ENCODE measurements at places on chromosomes 7 and 10.

DNA sequence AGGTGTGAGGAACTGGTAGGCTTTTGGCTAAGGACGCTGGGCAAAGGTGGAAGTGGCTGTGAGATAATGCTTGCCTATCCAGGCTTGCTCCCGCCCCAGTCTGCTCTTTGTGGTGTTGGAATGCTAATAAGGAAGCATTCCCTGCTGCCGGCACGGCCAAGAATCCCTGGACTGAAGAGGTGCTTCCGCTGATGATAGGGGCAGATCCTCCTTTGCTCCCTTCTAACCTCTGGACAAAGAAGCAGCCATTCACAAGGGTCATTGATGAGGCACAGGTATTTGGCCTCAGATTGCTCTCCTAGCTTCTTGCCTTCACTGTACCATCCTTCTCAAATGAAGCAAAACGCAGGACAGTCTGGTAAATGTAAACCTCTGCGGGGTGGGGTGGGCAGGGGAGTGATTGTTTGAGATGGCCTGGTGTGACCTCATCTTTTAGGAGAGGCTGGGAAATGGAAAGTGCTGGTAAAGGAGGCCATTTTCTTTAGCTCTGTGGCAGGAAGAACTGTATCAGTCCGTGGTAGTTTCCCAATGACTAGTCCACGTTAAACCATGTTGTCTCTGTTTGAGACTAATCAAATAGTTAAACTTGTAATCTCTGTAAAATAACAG, 1.7 kb downstream of the PGAM1 start:
- peak; percentile 71 for DNase-seq

DNA sequence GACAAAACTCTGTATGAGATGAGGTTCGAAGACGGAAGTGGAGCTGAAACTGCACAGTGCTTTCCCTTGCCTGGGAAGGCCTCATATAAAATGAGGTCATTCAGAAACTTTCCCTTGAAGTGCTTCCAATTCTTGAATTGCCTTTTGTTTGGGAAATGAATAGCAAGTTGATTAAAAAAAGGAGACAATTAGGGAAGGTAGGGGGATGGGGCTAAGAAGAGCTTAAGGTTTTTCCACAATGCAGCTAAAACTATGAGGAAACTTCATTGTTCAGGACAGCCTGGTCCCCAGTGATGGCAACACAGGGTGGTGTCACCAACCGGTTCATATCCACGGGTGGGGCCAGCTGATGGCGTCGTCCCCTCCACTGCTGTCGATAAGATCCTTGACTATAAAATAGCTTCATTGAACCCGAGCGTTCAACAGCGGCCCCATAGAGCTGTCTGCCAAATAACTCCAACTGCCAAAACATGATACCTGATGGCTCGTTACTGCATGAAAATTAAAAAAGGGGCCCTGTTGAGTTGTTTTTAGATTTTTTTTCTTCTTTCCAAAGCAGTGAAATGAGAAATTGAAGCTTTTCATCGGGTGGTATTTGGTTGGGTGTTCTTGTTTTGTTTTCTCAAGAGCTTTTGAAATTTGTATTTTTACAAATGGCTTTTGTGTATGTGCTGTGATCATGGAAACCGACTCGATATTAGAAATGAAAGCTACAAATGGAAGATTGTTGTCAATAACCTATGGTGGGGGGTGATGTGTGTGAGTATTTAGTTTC, 2.8 kb upstream of the CELF2 start:
- DNase-seq, result no peak

DNA sequence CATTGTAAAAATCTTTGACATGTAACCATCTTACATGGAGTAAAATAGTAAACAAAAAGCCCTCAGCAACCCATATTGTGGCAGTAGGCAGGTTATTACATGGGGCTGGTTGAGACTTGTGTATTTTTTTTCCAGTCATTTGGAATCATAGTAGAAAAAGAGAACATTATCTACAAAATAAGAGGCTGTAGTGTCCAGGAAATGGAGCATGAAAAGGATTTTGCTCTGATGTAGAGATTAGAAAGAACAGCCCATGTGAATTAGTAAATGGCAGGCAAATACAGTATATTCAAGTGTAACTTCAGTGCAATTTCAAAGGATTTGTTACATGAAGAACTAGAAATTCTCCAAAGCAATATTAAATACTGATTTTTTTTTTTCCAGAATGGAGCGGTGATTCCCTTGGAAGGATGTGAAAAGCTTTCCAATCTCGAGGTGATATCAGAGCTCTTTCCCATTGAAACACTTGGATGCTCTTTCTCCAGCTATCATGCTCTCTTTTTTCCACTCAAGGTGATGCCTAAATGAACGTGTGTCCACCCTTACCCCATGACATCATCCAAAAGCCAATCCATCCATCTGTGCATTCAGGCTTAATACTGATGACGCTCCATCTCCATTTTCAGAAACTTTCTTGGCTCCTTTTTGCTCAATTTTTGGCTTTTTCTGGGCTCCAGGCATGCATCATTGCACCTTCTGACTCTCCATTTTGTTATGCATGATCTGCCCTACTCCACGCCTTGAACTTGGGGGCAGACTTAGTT, 1034.7 kb downstream of the TYW1 start:
- no peak for DNase-seq

DNA sequence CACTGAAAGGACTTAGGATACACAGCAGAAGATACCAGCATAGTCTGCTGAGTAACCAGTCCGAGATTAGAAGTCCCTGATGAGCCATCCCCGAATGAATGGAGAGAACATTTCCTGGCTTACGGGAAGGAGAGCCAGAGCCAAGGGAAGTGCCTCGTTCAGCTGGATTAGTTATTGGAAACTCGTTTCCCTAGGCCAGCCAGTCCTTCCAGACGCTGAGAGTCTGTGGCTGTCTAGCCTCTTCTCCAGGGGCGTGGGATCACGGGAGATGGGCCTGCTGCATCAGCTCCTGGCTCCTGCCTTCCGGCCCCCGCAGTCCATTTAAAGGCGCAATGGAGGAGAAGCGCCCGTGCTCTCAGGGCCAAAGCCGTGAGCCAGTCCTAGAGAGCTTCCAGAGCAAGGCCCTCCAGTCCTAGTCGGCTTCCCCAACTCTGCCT, 712.8 kb downstream of the PARD3 start:
- DNase-seq, result no peak

DNA sequence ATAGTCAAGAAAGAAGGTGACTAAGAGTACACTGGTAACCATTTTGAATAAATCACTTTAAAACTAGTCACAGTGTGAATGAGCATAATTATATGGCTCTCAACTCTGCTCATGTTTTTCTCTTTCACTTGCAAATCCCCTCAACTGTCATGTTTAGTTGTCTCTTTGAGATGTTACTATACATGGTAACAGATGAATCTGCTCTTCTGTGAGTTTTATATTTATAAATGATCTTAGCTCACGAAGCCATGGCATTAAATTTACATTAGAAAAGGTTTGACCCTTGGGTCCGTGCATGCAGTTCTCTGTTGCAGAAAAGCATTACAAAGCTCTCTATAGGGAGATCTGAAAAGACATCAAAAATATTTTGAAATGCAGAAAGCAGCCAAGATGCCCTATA, 33.0 kb upstream of the LRRTM3 start:
- no peak for DNase-seq

DNA sequence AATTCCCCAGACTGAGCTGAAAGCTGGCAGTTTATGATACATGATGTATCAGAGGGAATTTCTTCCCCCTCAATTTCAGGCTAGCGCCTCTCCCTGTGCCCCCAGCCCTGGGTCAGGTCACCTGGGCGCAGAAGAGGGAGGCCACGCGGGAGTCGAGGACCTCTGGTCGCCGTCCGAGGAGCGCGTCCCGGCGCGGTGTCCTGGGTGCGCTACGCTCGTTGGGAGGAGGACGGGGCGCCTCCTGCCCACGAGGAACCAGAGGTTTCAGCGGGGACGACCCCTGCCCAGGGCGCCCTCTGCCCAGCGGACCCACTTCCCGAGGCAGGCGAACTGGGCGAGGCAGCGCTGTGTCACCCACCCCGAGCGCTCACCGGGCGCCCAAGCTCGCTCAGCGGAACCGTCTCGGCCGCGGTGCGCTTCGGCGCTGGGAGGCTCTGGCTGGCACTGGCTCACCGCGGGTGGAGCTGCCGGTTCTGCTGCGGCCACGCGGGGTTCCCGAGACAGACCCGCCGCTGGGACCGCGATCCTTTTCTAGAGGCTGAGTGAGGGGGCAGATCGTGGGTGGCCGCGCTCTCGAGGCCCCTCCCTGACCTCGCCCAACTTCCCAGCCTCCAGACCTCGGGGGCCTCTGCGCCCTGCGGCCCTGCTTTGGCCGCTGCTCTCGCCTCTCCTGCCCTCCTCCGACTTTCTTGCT, at the start of gene FAM237B:
Gene FAM237B, minus strand, starts transcription at position 504 of the 694 bp plus-strand sequence. CDS start 1,556 bp downstream, outside the sequence.
- no peak for DNase-seq

- DNase-seq, result no peak
Measured at GRCh38 chr7:116258734-116259133, 48.4 kb downstream of the TES start.

- DNase-seq, result no peak
Measured at GRCh38 chr10:2509081-2509531, 558.2 kb upstream of the PFKP start.

DNA sequence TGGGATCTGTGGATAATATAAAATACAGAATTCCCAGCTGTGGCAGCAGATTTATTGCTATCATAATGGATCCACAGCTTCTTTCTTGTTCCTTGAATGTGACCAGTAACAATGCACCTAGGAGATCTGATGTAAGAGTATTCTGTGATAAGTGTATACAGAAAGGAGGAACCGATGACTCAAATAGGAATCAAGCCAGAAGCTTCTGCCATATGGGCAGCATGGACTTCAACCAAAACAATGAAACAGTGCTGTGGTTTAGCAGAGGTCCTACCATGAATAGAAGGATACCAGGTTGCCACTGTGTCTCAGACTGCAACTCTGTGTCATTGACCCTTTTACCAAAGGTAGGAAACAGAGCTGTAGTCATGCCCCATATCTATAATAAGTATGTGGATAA, 81.8 kb downstream of the PTPRZ1 start:
- DNase-seq, result no peak

DNA sequence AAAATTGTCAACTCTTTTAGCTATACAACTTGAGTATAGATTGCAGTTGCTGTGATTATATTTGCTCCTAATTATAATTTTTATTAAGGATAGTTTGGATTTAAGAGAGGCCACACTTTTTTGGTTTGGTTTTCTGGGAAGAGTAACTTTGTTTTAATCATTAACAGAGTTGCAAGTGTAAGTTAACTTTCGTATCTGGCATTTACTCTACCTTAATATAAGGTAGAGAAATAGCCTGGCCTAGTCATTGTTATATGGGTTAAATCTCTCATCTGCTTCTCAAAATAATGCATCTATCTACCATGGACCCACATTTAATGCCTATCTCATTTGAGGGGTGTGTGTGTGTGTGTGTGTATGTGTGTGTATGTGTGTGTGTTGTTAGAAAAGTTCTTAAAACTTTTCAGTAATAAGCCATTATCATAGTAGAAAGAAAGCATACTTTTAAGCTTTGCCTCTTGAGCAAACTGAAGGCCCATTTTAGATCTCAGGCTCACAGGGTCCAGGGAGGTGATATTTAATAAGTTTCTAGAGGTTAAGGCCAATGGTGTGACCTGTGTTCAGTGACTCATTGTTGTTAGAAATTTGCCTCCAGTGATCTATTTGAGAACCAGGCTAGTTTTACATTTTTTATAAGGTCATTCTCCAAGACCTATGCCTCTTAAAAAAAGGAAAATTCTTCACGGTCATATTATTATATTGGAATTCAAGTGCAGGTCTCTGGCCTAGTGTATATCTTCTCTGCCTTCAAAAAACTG, 10.9 kb upstream of the TEX47 start:
- DNase-seq, result no peak

DNA sequence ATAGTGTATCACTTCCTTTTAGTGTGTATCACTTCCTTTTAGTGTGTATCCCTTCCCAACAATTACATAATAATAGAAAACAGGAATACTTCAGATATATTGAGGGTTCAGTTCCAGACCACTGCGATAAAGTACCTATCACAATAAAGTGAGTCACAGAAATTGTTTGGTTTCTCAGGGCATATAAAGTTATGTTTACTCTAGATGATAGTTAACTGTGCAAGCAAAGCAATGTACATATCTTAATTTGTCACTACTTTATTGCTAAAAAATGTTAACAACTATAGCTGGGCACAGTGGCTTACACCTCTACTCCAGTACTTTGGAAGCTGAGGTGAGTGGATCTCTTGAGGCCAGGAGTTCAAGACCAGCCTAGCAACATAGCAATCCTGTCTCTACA, 938.4 kb downstream of the CCSER2 start:
- DNase-seq, result no peak

DNA sequence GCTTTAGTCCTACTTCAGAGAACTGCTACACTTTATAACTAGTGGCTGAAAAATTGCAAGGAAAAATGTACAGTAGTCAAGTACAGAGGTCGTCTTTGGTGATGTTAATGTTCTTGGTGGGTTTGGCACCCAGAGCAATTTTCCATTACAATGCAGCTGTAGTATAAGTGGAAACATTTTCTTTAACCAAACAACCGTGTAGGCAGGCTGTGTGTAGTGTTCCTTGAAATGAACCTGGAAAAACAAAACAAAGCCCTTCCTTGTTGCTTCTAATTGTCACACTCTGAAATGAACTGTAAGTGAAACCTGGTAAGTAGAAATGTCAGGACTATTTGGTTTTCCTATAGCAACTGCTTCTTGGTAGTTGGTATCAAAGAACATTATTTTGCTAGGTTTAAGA, 256.9 kb downstream of the MDFIC start:
- no peak for DNase-seq

- DNase-seq, result no peak
Measured at GRCh38 chr10:26642896-26643653, 54.4 kb upstream of the PDSS1 start.

- DNase-seq, result no peak
Measured at GRCh38 chr7:8881916-8882315, 448.5 kb downstream of the NXPH1 start.

DNA sequence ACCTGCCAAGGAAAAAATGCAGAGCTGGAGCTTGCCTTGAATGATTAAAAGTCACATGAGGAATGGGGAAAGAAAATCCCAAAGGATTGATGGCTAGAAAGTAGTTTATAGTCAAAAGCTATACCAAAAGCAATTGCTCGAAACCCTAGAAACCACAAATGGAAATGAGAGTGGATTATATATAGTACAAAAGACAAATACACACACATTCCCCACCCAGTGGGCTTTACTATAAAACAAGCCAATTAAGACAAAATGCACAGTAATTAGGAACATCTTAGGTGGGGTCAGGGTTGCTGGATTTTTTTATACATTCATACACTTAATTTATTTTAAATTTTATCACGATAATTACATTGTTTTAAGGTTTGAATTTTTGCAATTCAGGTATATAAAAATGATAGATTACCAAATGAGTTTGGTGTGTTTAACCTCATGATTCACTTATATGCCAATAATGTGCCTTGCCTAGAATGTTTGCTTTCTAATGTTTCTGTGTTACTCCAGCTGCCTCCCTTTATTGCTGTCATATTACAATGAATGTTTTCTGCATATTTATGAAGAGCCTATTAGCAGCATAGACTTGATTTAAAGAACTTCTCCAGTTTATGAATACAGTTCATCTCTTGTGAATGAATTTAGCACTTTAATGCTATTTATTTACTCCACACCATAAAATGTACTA, 421.3 kb downstream of the EXOC4 start:
- DNase-seq, result no peak

Data from activated T-cell treated with anti-CD3 and anti-CD28 coated beads, Interleukin-2, amount 50 U/mL, for 48 hours (primary cell).